Activated CD4-positive, alpha-beta T cell treated with anti-CD3 and anti-CD28 coated beads, Interleukin-2, amount 50 U/mL, for 48 hours (primary cell): ENCODE measurements at places on chromosomes 3 and 15.

GRCh38 chr15:101022306-101022705 is 103.1 kb downstream of the LRRK1 start:
- DNase-seq, result no peak

- DNase-seq, result no peak
These were observed 210.5 kb downstream of the DTWD1 start for GRCh38 chr15:49831206-49831965.

- no peak for DNase-seq
These were observed 7.7 kb downstream of the PLD1 start for GRCh38 chr3:171802590-171802956.

GRCh38 chr3:177689869-177690268 is 492.6 kb upstream of the TBL1XR1 start:
- DNase-seq, result no peak

- no peak for DNase-seq
These were observed 35.1 kb upstream of the EIF3J start for GRCh38 chr15:44501768-44502366.

DNA sequence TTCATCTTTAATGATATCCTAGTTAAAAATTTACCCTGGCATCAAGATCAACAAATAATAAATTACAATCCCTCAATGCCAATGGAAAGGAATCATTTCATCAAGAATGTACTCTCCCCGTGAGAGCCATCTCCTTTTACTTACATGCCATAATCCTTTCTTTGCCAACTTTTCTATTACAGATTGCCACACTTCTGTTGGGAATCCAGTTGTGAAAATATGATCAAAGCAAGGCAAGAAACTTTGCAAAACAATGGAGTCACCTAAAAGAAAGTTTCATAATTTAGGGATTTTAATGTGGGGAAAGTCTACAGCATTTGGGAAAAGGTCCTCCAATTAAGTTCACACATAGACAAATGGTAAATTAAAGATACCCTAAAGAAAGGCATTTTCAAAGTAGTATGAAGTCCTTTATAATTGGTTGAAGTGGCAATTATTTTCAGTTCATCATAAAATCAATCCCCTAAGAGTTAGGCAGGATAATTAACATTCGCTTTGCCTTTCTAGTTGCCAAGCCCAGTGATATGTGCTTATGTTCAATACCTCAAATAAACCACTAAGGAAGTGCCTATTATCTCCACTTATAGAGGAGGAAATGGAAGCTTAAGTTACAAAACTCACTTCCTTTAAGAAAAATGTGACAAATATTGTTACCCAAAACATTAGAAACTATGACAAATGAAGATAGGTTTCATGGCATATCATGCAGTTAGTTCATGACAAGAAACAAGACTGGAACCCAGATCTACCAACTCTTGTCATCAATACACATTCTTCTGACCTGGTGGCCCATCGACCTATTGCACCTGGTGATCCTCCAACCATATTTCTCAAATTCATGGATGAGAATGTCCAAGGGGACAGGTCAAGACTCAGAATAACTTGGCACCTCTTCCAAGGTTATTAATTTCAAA is 49.1 kb downstream of the TRANK1 start:
- DNase-seq, result no peak
